ENCODE measurements at places on chromosomes 11 and 22.

GRCh38 chr11:133996671-133997070, 39.9 kb upstream of the IGSF9B start:
- no peak for DNase-seq

GRCh38 chr11:111330234-111330893, 32.0 kb downstream of the POU2AF3 start:
- no peak for DNase-seq

DNA sequence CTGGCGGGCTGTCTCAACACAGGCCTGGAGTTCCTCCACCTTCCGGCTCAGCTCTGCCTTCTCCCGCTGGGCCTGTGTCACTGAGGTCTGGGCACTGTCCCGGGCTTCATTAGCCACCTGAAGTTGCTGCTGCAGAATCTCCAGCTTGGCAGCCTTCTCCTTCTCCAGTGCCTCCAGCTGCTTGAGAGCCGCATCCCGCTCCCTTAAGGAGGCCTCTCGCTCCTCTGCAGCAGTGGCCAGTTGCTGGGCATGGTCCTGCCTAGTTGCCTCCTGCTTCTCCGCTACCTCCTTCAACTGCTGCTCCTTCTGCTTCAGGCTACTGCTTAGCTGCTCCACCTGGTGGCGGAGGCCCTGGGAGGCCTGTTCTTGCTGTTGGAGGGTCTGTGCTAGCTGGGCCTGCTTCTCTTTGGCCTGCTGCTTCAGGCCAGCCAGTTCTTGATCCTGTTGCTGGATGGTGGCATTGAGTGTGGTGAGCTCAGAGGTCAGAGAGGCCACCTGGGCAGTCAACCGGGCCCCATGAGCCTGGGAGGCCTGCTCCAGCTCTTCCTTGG, 16.9 kb downstream of the IL18BP start:
- DNase-seq, result no peak

GRCh38 chr11:131356206-131356605, 14.2 kb upstream of the NTM start:
- no peak for DNase-seq

DNA sequence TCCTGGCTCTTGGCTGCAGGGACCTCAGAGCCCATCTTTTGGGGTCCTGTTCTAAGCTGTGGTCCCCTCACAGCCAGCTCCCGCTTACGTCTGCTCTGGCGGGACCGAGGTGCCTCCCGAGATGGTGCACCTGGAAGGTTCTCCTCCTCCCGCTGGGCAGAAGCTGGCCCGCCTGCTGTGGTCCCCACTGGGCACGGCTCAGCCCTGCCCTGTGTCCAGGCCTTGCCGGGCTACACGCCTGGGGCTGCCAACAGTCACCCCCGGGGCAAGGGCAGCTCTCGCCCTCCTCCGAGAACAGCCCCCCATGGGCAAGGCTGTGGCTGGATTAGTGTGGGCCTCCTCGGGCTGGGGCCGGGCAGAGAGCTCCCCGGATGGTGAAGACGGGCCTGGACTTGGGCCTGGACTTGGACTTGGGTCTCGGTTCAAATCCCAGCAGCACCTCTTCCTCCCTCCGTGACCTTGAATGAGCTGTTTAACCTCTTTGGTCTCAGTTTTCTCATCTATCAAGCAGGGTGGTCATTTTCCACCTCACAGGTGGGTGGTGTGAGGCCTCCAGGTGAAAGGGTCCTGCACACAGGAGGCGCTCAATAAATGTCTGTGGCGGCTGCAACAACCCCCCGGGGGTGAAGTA, 998 bp downstream of the BAIAP2L2 start:
- no peak for DNase-seq

- DNase-seq, result no peak
Observed at GRCh38 chr11:126496576-126497337, 141.3 kb downstream of the ST3GAL4 start.

DNA sequence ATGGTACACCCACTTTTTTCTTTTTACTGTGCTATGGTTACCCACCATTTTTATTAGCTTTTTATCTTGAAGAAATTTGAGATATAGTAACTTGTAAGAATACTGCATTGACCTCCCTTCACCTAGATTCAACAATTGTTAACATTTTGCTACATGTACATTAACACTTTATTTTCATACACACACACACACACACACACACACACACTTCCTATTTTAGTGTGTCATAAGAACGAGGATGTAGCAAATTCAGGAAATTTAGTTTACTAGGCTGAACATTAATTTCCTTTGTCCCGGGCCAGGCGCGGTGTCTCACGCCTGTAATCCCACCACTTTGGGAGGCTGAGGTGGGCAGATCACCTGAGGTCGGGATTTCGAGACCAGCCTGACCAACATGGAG, 1.1 kb upstream of the ATP6V1E1 start:
- DNase-seq, result no peak

- no peak for DNase-seq
Observed at GRCh38 chr11:69356703-69357457, 62.9 kb downstream of the MYEOV start.

- DNase-seq, result no peak
Observed at GRCh38 chr11:10385696-10386095, 69.4 kb upstream of the AMPD3 start.

DNA sequence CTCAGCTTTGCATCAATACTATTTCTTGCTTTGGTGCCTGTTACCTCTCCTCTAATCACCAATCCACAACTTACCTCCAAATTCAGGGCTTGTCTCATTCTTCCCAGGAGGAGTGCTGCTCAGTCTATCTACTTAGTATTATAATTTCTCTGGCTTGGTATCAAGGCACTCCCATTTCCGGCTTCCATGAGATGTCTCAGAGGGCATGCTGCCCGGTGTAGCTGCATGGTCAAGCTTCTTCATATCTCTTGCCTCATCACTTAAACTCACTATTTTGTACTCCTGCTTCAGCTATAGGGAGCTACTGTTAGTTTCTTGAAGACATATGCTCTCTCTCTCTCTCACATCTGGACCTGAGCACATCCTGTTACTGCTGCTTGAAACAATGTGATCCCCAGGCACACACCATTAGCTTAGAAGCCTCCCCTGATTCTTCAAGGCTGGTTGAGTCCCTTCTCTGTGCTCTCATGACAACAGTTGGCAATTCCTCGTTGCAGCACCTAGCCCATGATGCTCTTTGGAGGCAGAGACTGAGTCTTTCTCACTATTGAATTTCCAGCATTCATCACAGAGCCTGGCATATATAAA, 182.8 kb upstream of the SYN3 start:
- DNase-seq, result no peak

- peak; percentile 76 for DNase-seq
Observed at GRCh38 chr22:20777420-20778177, 3.7 kb downstream of the SERPIND1 start.

DNA sequence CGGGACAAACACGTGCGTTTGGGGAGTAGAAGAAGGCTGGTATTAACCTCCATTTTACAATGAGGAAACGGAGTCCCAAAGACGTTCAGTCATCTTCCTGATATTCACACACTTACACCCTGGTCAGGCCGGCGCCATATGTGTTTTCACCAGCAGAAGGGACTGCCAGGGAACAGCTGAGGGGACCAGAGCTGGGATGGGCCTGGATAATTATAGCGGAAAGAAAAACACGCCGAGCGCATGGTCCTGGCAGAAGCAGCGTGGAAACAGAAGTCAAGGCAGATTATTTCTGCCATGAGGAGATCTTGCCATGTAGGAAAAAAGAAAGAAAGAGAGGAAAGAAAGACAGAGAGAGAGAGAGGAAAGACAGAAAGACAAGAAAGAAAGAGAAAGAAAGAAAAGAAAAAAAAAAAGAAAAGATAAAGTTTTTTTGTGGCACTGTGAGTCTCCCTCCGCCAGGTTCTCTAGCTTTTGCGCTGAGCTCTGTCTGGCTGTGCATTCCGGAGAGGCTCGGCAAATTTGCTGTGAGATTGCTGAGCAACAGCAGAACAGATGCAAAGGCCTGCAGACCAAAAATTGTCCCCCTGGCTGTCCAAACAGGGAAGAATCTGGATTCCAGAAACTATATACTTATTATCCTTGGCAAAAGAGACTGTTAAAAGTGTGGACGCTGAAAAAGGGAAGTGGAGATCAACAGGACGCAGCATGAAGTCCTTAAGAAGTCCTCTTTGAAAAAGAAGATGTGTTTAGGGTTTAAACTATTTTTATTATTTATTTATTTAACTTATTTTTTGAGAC, 1.3 kb upstream of the UCP2 start:
- DNase-seq, result no peak

DNA sequence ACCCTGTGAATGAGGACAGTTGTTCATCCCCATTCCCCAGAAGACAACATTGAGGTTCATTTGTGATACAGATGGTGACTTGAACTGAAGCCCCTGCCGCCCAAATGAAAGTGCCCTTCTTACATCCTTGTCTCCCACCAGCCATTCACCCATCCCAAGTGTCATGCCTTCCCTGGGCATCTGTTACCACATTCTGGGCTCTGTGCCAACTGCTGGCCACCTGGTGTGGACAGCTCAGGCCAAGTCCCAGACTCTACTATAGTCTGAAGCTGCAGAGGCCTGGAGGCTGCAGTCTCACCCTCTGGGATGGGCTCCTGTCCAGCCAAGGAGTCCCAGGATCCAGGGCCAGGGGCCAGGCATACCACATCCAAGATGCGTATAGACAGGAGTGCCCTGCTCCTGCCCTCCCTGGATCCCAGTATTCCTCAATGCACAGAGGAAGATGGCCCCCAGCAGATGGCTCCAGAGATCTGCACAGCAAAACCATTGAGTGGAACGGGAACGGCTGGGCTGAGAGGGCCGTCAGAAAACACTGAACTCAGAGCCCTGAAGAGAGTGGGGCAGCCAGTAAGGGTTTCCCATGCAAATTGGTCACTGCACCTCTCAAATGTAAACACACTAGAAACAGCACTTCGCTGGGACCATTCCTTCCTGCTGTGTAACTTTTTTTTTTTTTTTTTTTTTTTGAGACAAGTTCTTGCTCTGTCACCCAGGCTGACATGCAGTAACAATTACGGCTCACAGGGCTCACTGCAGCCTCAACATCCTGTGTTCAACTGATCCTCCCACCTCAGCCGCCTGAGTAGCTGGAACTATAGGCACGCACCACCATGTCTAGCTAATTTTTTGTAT, 22.8 kb downstream of the ARRB1 start:
- no peak for DNase-seq

DNA sequence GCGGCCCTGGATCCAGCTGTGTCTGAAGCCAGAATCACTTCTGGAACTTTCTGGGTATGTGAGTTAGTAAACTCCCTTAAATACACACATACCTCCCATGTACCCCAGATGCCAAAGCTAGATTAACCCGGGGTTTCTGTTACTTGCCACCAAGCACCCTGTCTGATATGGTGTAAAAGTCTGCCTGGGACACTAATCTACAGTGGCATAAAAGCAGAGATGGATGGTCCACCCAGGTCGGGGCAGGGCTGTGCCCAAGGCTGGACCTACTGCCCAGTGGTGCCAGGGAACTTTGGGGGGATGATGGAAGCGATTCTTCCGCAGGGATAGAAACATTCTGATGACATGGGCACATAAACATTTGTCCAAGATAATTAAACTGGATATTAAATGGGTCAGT, 12.7 kb downstream of the MRGPRF start:
- no peak for DNase-seq

DNA sequence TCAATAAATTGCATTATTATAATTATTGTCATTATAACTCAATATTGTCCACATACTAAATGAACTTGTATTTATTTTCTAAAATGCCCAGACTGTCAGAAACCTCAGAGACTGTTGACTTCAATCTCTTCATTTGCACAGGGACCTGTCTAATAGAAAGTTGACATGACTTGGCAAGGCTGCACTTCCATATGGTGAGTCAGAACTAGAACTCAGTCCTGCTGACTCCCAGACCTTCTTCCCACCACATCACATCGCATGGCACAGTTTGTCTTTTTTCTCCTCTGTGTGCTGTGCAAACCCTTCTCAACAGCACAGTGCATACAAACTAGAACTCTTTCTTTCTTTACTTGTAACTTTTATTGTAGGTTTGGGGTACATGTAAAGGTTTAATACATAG, 215.1 kb upstream of the BLID start:
- DNase-seq, result no peak

GRCh38 chr11:124760806-124761205, 1.3 kb downstream of the ESAM start:
- DNase-seq, result no peak

- no peak for DNase-seq
Observed at GRCh38 chr11:5317292-5317691, 6.8 kb downstream of the OR51B2 start.

- DNase-seq, result no peak
Observed at GRCh38 chr22:19755722-19756287, 4.8 kb upstream of the TBX1 start.

Data from AG09319 (cell line).